ENCODE measurements at places on chromosomes 13 and 19.

DNA sequence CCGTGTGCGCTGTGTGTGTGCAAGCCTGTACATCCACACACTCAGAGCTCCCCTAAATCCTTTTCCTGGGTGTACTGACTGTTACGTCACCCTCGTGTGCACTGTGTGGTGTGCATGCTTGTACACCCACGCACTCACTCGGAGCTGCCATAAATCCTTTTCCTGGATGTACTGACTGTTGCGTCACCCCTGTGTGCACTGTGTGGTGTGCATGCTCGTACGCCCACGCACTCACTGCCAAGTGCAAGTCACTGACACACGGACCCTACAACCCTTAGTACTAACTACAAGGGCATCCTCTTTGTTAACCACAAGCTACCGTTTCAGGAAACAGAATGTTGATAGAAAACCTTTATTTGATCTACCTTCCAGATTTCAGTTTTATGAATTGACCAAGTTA, 983.4 kb downstream of the EFNB2 start:
- DNase-seq: no peak

DNA sequence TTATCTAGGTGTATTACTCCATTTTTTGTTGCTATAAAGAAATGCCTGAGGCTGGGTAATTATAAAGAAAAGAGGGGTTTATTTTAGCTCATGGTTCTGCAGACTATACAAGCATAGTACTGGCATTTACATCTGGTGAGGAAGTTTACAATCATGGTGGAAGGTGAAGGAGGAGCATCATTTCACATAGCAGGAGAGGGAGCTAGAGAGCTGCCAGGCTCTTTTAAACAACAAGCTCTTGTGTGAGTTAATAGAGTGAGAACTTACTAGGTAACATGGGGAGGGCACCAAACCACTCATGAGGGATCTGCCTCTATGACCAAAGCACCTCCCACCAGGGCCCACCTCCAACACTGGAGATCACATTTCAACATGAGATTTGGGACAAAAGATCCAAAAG, 221.7 kb upstream of the GPC6 start:
- no peak for DNase-seq

DNA sequence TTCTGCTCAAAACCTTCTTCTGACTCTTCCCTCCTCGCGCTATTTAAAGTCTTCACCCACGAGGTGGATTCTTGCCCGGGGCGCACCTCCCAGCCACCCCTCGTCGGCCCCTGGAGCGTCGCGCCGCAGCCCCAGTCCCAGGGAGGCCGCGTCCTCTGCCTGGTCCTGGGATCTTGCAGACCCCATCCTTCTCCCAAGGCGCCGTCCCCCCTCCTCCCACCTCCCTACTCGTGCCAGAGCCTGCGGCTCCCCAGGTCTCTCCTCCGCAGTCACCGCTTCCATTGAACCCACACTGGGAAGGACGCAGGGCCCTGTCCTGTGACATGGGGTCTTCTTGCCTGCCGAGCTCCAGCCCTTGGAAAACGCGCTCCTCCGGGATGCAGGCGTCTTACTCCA, 486 bp downstream of the ZNF808 start:
- no peak for DNase-seq

- no peak for DNase-seq
Observed at GRCh38 chr13:80217614-80218456, 123.1 kb downstream of the SPRY2 start.

GRCh38 chr19:4800591-4801081, 9.1 kb downstream of the FEM1A start:
- DNase-seq: no peak

- DNase-seq: no peak
Observed at GRCh38 chr19:51727349-51727880, 3.6 kb upstream of the HAS1 start.

DNA sequence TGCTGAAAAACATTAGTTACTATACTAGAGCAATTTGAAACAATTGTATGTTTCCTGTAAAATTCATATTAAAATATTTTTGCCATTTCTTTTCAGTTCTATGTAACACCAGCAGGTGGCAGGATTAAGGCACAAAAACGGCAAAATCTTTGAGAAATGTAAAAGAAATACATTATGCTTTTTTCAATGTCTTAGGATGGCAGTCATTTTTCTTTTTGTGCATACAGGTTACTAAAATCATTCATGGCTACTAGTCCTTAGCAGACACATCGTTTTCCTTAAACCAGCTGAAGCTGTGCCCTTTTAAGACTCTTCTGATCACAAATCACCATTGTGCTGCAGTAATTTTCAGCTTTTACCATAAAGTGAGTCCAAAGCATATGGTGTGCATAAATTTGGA, 800.7 kb upstream of the SLITRK5 start:
- DNase-seq: no peak

GRCh38 chr19:29643361-29643935, 21.8 kb upstream of the PLEKHF1 start:
- DNase-seq: no peak

- DNase-seq: peak; percentile 70
Observed at GRCh38 chr19:46426506-46427162, 2.1 kb downstream of the PNMA8C start.

DNA sequence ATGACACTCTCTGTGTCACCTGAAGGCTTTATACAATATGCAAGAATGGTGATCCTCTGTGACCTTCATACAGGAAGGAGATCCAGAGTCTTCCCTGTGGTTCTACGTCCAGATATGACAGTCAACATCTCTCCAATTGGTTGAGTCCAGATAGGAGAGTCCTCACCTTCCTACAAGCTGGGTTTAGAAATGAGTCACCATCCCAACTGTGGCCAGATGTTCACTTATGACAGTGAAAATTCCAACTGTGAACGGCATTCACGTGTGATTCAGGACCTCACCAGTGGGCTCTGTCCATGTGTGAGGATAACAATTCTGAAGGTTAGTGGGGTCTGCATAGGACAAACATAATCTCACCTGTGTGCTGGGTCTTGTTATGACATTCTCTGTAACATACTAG, 52.5 kb upstream of the ZNF728 start:
- no peak for DNase-seq

DNA sequence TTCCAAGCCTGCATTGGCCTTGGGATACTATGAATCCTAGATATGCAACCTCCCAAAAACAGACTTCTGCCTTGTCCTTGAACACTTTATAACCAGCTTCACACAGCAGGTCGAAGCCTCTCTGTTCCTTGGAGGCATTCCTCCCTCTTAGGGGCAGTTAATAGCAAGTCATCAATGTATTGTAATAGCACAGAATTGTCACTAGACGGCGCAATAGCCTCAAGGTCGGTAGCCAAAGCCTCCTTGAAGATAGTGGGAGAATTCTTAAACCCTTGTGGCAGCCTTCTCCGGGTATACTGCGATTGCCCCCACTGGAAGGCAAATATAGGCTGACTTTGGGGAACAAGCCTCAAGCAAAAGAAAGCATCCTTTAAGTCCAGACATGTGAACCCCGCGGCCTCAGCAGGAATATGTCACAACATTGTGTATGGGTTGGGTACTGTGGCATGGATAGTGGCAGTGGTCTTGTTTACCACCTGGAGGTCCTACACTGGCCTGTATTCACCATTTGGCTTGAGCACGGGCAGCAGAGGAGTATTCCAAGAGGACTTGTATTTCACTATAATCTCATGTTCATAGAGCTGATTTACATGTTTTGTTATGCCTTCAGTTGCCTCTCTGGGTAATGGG, 61.1 kb downstream of the ZNF431 start:
- DNase-seq: peak; percentile 15

GRCh38 chr13:105139380-105140285, 1395.8 kb downstream of the EFNB2 start:
- peak; percentile 89 for DNase-seq
